ENCODE measurements at places on chromosomes 16 and 17.

- no peak for DNase-seq
Observed at GRCh38 chr17:35774499-35774898, 13.8 kb downstream of the C17orf50 start.

DNA sequence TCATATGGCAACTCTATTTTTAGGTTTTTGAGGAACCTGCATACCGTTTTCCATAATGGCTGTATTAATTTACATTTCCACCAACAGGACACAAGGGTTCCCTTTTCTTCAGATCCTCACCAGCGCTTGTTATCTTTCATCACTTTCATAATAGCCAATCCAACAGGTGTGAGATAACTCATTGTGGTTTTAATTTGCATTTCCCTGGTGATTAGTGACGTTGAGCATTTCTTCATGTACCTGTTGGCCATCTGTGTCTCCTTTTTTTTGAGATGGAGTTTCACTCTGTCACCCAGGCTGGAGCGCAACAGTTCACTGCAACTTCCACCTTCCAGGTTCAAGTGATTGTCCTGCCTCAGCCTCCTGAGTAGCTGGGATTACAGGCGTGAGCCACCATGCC is 36.2 kb upstream of the ABCC3 start:
- DNase-seq = no peak

GRCh38 chr16:4511441-4512082 is 27.0 kb downstream of the CDIP1 start:
- DNase-seq = no peak

- DNase-seq = no peak
Observed at GRCh38 chr16:46686815-46687473, 2.0 kb downstream of the VPS35 start.

GRCh38 chr17:280901-281300 is 71.7 kb downstream of the RPH3AL start:
- no peak for DNase-seq

GRCh38 chr16:11084484-11084875 is 140.1 kb downstream of the CLEC16A start:
- DNase-seq = no peak
